Activated CD4-positive, alpha-beta T cell treated with anti-CD3 and anti-CD28 coated beads, Interleukin-2, amount 10 ng/mL, durations not matched to agents 7 days and 5 days (primary cell): ENCODE measurements at places on chromosomes 4 and X. TPM values are rescaled to one million over a fixed set of nuclear protein-coding genes. Genes with fewer than 3 reads are reported as not detected.

- no peak for DNase-seq
Observed at GRCh38 chr4:42492962-42493361, 95.7 kb downstream of the SHISA3 start.

DNA sequence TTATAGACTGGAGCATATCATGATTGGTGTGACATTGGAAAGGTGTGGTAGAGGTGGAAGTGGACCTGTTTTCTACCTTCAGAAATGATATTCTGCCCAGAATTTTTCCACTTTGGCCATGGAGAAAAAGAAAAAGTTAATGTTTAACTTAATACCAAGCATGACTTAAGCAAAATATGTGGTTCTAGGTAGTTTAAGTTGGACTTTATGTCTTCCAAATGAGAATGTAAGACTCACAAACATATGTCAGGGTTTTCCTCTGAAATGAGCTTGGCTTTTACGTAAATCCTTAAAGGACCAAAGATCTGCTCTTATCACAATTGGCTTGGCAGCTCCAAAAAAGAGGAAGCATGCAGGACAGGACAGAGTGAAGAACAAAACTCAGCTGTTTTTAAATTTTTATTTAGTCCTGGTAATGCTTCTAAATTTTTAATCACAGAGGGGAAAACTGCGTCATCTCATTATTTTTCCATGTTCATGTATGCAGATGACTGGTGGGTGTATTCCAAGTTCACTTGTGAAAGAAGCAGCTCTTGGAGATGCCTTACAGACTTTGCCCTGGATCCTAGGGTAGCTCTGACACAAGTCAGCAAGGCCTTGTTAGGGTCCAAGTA lies 98.2 kb downstream of the ANK2 start:
- no peak for DNase-seq

GRCh38 chr4:182955411-182955810 lies 38.2 kb upstream of the DCTD start:
- no peak for DNase-seq

GRCh38 chr4:26284536-26284935 lies 36.3 kb upstream of the RBPJ start:
- no peak for DNase-seq

TEX11 gene
- not detected for total RNA-seq

DNA sequence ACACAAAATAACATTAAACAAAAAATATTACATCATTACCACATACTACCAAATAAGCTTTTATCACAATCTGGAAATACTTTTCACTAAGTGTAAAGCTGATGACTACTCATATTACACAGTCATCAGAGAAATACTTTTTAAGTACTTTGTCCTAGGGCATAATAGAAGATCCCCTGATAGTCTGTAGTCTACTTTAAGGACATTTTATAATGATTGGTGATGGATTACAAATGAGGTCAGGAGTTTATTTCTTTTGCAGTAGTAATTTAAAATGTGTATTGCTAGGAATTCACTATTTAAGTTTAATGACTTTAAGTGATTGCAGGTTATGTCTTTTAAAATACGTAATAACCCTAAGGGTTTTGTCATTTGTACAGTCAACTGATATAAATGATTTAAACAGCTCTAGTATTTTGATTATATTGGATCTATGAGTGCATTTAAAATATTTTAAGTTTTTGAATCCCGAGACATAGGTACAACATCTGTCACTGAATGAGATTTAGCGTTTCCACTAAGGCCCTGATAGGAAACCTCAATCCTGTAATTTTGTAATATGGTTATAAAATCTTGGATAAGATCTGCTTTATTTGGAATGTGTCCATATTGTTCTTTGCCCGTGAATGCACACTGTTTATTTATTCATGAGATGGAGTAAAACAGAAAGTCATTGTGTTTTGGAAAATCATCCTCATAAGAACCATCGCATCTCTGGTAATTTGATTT lies 189.5 kb downstream of the ARAP2 start:
- no peak for DNase-seq

- DNase-seq: no peak
Observed at GRCh38 chrX:100931925-100932285, 3.2 kb upstream of the XKRX start.
